ENCODE measurements at places on chromosomes 11 and 22.

DNA sequence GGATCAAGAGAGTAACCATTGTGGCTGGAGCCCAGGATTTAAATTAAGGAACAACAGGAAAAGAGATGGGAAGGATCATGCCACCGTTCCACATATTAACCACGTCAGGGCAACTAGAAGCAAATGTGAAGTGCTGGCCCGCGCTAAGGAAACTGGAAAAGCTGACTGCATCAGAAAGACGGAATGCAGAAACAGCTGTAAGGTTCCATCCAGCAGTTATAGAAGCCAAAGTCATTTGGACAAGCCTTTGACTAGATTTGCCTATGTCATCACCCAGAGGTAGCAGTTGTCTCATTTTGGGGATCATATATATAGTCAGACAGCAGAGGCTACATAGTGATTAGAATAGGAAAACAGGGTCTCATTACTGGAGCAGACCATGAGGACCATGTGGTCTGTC, 43.0 kb upstream of the CRTAM start:
- no peak for DNase-seq

GRCh38 chr11:48052183-48053044, 72.1 kb downstream of the PTPRJ start:
- DNase-seq = no peak

GRCh38 chr11:63663809-63664208, 7.4 kb downstream of the ATL3 start:
- no peak for DNase-seq

DNA sequence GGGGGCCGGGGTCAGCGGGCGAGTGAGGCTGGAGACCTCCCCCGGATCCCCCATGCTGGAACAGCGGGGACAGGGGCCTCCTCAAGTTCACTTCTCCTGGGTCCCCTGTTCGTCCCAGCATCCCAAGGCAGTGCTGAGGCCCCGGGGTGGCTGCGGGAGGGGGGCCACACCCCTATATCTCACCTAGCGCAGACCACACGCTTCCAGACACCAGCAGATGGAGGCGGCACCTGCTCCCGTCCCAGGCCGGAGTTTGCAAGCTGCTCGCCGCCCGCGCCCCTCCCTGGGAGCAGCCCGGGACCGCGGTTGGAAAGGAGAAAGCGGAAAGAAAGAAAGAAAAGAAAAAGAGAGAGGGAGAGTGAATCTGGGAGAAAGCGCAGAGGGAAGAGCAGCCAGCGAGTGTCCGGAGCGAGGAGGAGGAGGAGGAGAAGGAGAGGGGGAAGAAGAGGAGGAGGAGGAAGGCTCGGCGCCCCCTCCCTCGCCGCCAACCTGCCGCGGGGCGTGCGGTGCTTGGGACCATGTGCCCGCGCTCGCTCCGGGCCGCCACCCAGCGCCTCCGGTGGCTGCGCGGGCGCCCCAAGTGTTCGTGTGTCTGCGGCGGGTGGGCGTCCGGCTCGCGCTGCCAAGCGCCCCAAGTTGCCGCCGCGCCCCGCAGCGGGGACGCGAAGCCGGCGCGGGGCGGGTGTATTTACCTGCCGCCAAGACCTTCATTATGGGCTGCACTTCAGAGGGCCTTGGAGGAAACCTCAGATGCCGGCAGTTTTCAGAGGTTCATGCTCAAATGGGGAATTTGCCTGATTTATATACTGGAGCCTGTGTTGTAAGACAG, at the start of gene LIF:
TSS of gene LIF (minus strand) at position 775 of the 829 bp plus-strand sequence. CDS start at position 711, 64 bp downstream.
- no peak for DNase-seq

- no peak for DNase-seq
These were observed 53.7 kb upstream of the LRRC32 start for GRCh38 chr11:76724171-76724768.

GRCh38 chr11:85589373-85589772, 37.8 kb downstream of the DLG2 start:
- no peak for DNase-seq

DNA sequence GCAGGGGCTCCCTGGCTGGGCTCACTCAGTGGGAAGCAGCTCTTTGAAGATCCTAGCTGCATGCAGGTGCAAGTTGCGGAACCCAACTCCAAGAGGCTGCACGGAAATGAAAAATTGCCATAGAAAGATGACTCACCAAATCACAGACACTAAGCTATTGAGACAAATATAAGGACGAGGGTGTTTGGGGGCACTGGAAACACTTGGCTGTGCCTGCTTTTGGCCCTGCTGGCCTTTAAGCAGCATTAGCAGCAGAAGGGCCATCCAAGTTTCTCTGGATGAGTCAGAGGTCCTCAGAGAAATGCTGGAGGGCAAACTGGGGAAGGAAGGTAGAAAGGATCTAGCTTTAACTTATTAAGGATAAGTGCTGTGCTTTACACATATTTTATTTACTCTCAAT, 282.3 kb downstream of the KIRREL3 start:
- no peak for DNase-seq

- DNase-seq = no peak
These were observed 7.5 kb upstream of the WEE1 start for GRCh38 chr11:9565822-9566560.

GRCh38 chr11:63813035-63813562, at the start of gene SPINDOC:
Gene SPINDOC (plus strand): TSS chr11:63813456. CDS start chr11:63813687, 231 bp downstream.
- DNase-seq = peak; percentile 63

GRCh38 chr11:107198490-107199007, 180.3 kb upstream of the GUCY1A2 start:
- DNase-seq = no peak

- no peak for DNase-seq
These were observed 86.3 kb upstream of the NNMT start for GRCh38 chr11:114209904-114210303.

- DNase-seq = no peak
These were observed 5.9 kb downstream of the SLC17A6 start for GRCh38 chr11:22344081-22344480.

DNA sequence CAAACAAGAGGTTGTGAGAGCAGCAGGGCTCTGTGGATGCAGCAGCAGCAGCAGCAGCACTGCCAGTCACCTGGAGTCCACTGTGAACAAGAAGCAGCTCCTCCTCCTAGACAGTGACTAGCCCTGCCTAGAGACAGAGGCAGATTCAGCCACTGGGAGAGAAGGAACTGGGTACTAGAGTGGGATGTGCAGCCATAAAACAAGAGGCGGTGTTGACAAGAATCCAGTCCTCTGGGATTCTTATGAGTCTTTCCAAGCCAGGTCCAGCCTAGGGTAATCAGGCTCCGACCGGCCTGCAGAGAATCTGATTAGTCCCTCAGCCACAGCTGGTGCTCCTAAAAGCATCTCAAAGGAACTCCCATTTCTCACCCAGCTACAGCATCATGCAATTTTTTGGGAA, 83.9 kb upstream of the USP47 start:
- no peak for DNase-seq

DNA sequence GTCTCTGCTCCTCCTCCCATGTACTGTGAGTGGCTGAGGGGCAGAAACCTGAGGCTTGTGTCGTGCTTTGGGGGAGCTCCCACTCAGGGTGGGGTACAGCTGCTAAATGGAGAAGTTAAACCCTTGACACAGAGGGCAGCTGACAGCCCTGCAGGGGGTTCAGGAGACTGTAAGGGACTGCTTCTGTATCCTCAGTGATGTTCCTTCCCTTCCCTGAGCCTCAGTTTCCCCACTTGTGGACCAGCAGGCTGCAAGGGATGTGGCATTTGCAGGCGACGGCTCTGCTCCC, 15.6 kb downstream of the SYNGR1 start:
- DNase-seq = no peak

DNA sequence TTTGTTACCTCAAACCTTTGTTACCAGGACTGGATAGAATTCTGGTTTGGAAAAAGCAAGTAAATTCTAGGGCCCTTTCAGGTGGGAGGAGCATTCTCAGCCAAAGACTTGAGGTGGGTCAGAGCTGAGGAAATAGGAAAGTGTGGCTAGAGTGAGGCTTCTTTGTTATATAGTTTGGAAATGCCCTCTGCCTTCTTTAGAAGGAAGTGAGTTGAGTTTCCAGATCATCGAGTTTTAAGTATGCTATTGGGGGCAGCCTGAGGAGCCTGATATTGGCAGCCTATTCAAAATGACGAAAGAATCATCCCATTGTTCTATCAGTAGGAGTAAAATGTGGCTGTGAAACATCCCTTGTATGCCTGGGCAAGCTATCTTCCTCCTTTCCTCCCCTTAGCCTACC, 134.1 kb downstream of the ARHGAP42 start:
- DNase-seq = no peak

GRCh38 chr11:44889266-44889665, 61.4 kb downstream of the TP53I11 start:
- DNase-seq = no peak

DNA sequence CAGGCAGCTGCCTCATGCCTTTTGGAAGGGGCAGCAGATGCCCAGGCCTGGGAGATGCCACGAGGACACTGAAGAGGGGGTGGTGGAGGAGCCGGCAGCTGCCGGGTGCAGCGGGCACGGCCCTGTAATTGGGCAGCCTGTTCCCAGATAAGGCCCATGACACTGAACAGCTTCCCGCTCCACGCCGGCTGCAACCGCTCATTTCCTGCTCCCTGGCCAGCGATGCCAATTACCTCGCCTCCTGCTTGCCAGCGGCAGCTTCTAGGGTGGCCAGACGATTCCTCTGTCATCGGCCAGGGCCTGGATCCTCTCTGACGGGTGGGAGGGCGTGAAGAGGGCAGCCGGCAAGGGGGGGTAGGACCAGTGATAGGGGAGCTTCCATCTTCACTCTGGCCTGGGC, 22.8 kb downstream of the FLRT1 start:
- DNase-seq = no peak

- DNase-seq = no peak
These were observed 66.8 kb downstream of the CSTPP1 start for GRCh38 chr11:47003180-47003877.

DNA sequence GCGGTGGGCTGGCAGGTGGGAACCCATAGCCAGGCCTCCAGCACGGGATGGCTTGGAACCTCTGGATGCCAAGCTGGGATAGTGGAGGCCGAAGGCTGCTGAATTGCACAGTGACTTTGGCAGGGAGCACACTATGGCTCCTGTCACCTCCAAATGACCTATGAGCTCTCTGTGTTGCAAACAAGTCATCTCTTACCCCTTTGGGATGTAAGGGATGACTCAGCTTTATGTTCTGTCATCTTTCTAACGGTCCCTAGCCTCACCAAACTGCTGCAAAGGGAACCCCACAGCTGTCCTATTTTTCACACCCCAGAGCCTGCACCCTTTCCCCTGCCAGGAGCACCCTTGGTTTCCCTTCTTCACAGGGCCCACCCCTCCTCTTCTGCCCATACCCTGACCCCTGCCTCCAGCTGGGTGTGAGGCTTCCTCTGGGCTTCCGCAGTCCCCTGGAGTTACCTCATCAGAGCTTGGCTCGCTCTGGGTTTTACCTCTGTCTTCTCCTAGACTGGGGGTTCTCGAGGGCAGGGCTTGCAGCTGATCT, 2.7 kb upstream of the SCUBE1 start:
- DNase-seq = no peak

GRCh38 chr11:127242676-127243075, 242.1 kb upstream of the KIRREL3 start:
- no peak for DNase-seq

- no peak for DNase-seq
These were observed 380.7 kb downstream of the MN1 start for GRCh38 chr22:27420817-27421361.

GRCh38 chr22:19431649-19432132, at the start of gene HIRA:
Gene HIRA (minus strand): TSS chr22:19431733. CDS start chr22:19431476, 257 bp downstream.
- DNase-seq = peak; percentile 80

DNA sequence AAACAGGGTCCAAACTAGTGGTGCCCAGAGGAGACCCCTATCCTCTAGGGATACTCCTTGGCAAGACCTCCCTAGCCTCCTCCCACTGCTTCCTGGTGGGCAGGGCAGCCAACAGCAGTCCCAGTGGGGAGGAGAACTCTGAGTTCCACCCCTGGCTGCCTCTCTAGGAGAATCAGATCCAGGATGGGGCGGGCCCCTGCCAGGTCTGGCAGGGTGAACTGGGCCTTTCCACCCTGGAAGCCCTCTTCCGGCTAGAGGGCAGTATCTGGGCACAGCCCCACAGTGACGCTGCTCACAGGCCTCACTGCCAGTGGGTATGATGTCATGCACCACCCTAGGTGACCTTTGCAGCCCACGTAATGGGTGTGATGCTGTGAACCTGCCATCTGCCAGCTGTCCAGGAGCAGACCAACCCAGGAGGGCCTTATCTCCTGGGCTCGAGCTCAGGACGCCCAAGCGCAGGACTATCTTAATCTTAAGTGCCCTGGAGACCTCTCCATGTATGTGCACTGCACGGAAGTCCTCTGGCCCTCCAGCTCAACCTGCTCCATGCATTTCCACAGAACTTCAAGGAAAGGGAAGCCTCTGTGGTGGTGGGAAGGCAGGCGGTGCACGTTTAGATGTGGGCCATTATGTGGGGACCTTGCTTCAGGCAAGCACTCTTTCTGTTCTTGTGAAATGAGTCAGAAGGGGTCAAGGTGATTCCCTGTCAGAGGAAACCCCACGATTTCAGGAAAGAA, 31.8 kb upstream of the FCHSD2 start:
- DNase-seq = no peak

DNA sequence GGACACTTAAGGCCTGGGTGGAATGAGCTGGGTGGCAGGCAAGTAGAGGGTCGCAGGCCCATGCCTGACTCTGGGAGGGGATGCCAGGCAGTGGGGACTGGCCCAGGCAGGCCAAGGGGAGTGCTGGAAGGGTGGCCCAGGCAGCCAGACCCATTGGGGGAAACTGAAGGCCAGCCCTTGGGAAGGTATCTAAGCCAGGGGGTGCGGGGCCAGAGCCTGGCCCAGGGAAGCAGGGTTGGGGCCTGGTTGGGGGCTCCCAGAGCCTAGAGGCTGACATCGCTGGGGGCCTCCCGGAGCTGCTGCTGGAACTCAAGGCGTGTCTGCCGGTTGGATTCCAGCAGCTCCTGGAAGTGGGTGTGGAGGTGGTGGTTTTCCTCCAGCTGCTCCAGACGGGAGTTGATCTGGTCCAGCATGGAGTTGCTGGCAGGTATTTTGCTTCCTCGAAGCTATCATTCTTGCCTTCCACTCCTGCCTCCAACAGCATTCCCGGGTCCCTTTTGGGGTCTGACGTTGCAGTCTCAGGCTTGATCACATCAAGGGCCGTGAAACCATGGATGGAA, 35.3 kb upstream of the XBP1 start:
- DNase-seq = no peak

GRCh38 chr11:61927501-61927900, 10.1 kb upstream of the RAB3IL1 start:
- no peak for DNase-seq

- no peak for DNase-seq
These were observed 27.9 kb downstream of the ASCC2 start for GRCh38 chr22:29810216-29810615.

- peak; percentile 68 for DNase-seq
These were observed 93.9 kb downstream of the INSC start for GRCh38 chr11:15208378-15209222.

DNA sequence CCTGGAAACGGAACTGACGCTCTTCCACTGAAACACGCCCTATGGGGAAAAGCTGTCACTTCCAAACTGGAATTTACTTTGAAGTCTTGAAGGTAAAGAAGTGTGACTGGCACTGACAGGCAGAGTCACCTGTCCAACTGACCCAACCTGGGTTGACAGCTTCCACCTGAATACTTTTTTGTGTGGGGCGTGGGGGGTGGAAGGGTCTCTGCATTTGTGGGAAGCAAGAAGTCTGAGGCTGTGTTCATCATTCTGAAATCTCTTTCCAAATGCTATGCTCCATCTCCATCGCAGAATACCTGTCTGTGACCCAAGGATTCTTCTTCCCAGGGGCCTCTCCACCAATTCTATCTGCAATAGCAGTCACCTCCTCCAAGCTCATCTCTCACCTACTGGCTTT, 7.8 kb downstream of the IFT27 start:
- no peak for DNase-seq

- no peak for DNase-seq
These were observed 3.3 kb downstream of the SIDT2 start for GRCh38 chr11:117181586-117182550.

GRCh38 chr22:35754761-35755160, 37.1 kb downstream of the APOL5 start:
- no peak for DNase-seq
